ENCODE measurements at places on chromosomes 5 and 9.

GRCh38 chr9:104088416-104088815 lies 5.7 kb upstream of the SMC2 start:
- DNase-seq: no peak

GRCh38 chr5:50445296-50445949 lies 4.3 kb upstream of the EMB start:
- no peak for DNase-seq

GRCh38 chr9:36110434-36110833 lies 26.1 kb upstream of the GLIPR2 start:
- DNase-seq: peak; percentile 25

DNA sequence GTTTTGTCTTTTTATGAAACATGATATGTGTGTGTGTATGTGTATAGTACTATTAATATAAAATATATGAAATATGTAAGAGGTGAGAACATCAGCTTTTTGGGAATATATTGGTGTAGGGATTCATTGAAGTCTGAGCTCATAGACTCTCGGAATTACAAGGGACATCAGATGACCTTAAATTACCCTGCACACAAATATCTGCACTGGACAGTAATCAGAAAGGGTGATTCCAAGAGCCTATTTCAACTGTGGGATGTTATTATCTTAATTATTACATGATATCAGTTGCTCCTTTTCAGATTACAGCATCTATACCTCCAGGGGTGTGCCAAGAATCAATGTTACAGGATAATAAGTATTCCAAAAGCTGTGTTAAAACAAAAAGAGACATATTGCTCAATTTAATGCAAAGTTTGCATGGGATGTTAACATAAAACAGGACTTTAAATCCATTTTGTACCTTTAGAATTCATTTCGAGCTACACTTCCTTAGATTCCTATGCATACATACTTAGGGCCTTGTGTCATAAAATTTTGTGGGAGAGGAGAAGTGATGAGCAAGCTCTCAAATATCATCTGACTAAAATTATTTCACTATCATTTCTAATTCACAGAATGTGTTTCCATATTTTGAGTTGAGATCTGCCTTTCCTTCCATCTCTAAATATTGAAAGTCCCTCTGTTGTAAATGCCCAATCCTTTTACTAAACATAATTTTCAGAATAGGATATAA lies 365.2 kb downstream of the BRINP1 start:
- no peak for DNase-seq

- DNase-seq: no peak
These were observed 52.7 kb upstream of the OSMR start for GRCh38 chr5:38793099-38793498.

All from mesendoderm (in vitro differentiated cells).